M059J (cell line): ENCODE measurements at places on chromosomes 4 and X. TPM values are rescaled to one million over a fixed set of nuclear protein-coding genes. Genes with fewer than 3 reads are reported as not detected.

Gene SASH3
- not detected in 2 replicates for total RNA-seq

Gene FATE1
- 0.49 and 1.7 TPM in 2 replicates for total RNA-seq

Gene TRIML2
- total RNA-seq = 0.27 and 1.0 TPM in 2 replicates

Gene RTL3
- 2.1 and 3.0 TPM in 2 replicates for total RNA-seq

Gene DCX
- not detected in 2 replicates for total RNA-seq

Gene FGA
- not detected in 2 replicates for total RNA-seq

Gene RPA4
- total RNA-seq = not detected in 2 replicates

Gene MAGEB17
- not detected in 2 replicates for total RNA-seq

Gene SPATA4
- total RNA-seq = 0.12 TPM in 1 of 2 replicates, not detected in the other

Gene PCDH10
- 5.3 and 7.9 TPM in 2 replicates for total RNA-seq

Gene ARHGAP10
- total RNA-seq = 6.3 and 9.0 TPM in 2 replicates

Gene USP17L15
- not detected in 2 replicates for total RNA-seq

Gene ODAPH
- 0.10 TPM in 1 of 2 replicates, not detected in the other for total RNA-seq

Gene MAD2L1
- 49.7 and 97.9 TPM in 2 replicates for total RNA-seq

Gene MSX1
- total RNA-seq = 11.4 and 12.6 TPM in 2 replicates

Gene GC
- total RNA-seq = not detected in 2 replicates
